Myocyte (in vitro differentiated cells): ENCODE measurements at places on chromosomes 6 and 20.
A peak's percentile ranks its signal among the peaks of the same experiment; 100 is the strongest.

GRCh38 chr6:14004258-14004657 is 79.5 kb downstream of the RNF182 start:
- DNase-seq = no peak

GRCh38 chr6:146887447-146888077 is 288.8 kb downstream of the ADGB start:
- no peak for DNase-seq

- peak; percentile 41 for DNase-seq
Observed at GRCh38 chr6:54244430-54244829, 63.8 kb upstream of the TINAG start.

GRCh38 chr6:87075168-87075567 is 19.7 kb downstream of the CGA start:
- no peak for DNase-seq

DNA sequence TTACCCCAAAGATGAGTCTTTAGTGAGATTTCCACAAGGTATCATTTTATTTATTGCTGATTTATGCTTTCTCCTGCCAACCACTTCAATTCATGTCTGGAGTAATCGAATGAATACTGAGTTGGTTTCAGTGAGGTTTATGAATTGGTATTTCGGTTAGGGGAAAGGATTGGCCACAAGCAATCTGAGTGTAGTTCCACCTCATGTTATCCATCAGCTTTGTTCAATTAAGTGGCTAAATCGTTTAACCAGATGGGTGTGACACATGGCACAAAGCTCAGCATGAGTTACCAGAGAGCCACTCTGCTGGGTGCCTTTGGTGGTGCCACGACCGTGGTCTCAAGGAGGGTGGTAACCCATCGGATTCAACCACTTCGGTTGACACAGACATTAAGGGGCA is 148.2 kb downstream of the FNDC1 start:
- no peak for DNase-seq

DNA sequence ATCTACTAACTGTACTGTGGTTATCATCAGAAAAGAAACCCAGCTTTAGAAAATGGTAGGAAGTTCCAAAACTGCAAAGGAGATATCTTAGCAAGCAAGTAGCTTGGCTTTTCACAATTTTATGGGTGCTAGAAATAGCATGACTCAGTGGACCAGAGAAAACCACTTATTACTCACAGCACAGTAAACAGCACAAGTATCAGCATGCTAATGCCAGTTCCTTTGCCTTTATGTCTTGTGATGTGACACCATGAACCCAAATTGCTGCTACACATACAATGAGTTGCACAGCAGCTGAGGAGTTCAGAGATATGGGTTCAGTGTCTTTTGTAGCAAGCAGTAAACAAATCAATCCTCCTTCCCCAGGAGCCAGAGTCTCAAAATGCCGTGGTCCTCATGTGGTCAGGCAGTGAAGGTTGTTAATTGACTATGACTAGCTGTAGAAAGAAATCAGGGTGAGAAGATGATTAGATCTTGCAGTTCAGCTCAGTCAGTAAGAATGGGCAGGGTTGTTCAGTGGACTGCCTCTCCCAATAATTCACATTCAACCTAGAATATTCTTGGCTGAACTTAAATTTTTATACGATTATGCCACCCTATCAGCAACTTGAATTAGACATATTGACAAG is 73.3 kb downstream of the OPRM1 start:
- no peak for DNase-seq
